ENCODE measurements at places on chromosomes 6 and 20.
A peak's percentile ranks its signal among the peaks of the same experiment; 100 is the strongest.

DNA sequence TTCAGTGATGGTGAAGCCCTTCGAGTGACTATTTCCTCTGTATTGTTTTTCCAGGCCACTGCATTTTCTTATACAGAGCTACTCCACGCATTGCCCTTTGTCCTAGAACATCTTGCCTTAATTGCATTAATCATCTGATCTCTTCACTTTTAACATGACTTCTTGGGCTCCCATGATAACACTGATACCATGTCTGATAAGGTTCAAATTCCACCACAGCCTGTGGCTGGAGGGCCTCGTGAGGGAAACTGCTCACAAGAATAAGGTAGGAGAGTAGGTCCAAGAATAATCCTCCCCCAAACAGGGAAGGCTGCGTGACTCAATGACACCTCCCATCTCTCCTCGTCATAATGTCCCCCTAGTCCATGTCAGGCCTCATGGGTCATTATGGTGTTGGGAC, 165.5 kb upstream of the ECI2 start:
- no peak for DNase-seq

- no peak for DNase-seq
Measured at GRCh38 chr20:19713822-19714578, 44.1 kb upstream of the RIN2 start.

GRCh38 chr6:32956176-32956575, 3.3 kb upstream of the HLA-DMA start:
- no peak for DNase-seq

DNA sequence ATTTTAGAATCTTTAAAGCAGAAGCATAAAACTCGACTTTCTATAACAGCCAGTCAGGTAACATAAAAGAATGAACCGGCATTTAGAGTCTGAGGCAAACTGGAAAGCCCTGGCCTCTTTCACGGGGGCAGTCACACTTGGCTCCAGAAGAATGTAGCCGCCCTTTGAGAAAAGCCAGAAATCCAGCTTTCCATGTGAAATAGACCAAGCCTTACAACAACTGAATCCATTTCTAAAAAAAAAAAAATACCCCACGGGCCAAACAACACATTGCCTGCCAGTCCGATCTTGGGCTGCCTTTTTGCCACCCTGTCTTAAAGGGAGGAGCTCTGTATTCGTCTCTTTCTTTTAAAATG, 252.9 kb upstream of the TAB2 start:
- no peak for DNase-seq

- no peak for DNase-seq
Measured at GRCh38 chr6:30263734-30264133, 50.5 kb upstream of the TRIM26 start.

DNA sequence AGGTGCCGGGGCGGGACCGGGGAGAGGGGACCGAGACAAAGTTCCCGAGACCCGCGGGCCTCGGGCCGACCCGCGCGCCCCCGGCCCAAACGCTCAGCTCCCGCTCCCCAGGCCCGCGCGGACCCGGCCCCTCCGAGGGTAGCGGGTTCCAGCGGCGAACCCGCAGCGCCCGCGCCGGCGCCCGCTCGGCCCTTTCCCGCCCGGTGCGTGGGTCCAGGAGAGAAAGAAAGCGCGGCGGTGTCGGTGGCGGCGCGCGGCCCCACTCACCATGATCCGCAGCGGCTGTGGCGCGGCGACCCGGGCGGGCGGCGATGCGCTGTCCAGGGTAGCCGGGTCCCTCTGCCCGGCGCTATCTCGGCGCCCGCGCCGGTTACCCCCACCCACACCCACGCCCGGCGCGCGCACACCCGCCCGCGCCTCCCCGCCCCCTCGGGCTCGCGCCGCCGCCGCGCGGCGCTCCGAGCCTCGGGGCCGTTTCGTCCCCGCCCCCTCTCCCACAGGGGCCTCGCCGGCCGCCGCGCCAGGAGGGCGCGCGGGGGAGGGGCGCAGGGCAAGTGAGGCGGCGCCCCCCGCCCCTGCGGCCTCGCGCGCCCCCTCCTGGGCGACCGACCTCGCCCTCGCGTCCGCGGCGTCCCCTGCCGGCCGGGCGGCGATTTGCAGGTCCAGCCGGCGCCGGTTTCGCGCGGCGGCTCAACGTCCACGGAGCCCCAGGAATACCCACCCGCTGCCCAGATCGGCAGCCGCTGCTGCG, at the start of gene ELOVL2:
Gene ELOVL2, minus strand, starts transcription at position 345 of the 751 bp plus-strand sequence. Its CDS starts 75 bp downstream, at position 270.
- DNase-seq, result peak; percentile 25

GRCh38 chr6:17178326-17178725, 76.5 kb downstream of the STMND1 start:
- no peak for DNase-seq

DNA sequence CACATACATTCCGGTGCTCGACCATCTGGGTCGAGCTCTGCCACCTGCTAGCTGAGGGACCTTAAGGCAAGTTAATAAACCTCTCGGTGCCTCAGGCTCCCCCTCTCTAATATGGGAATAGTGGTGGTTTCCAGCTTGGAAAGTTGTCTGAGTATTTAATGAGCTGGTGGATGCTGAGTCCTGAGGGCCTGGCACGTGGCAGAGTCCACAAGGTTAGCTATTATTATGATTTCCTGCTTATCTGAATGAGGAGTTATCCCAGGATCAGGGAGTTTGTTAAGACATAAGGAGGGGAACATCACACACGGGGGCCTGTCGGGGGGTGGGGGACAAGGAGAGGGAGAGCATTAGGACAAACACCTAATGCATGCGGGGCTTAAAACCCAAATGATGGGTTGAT, 80.1 kb upstream of the SLC22A23 start:
- no peak for DNase-seq

- DNase-seq, result no peak
Measured at GRCh38 chr6:125195526-125195925, 42.0 kb downstream of the TPD52L1 start.

- no peak for DNase-seq
Measured at GRCh38 chr6:104326173-104327001, 533.3 kb downstream of the HACE1 start.

- no peak for DNase-seq
Measured at GRCh38 chr6:96059586-96059985, 43.8 kb downstream of the FUT9 start.

- DNase-seq, result no peak
Measured at GRCh38 chr6:35173427-35174087, 32.4 kb upstream of the TCP11 start.

- DNase-seq, result no peak
Measured at GRCh38 chr6:165647041-165647440, 16.0 kb downstream of the PDE10A start.

DNA sequence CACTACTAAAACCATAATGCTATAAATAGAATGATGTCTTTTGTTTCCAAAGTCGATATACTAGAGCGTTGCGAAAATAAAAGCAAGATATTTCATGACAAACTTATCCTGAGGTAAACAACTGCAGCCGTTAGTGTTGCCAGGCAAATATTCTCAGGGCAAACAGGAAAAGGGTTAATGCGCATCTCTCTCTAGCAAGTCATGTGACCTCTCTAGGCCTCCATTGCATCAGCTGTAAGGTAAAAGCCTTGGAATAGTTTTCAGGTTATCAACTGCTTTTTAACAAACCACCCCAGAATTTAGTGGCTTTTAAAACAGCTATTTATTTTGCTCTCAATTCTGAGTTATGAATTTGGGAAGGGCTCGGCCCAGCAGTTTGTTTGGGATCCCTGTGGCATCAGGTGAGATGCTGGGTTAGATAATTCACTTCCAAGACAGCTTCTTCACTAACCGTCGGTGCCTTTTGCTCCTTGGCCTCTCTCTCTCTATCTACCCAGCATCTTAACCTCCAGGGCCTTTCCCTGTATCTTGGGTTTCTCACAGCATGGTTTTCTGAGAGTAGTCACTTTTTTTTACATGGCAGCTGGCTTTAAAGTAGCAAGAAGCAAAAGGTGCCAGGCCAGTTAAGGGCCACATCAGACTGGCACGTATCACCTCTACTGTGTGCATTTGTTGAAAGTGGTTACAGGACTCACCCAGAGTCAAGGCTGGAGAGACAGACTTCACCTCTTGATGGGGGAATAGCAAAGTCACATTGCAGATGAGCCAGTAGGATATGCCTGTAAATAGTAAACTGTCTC, 39.2 kb upstream of the LTV1 start:
- DNase-seq, result no peak

- no peak for DNase-seq
Measured at GRCh38 chr6:30282522-30282921, 44.2 kb upstream of the TRIM39 start.

DNA sequence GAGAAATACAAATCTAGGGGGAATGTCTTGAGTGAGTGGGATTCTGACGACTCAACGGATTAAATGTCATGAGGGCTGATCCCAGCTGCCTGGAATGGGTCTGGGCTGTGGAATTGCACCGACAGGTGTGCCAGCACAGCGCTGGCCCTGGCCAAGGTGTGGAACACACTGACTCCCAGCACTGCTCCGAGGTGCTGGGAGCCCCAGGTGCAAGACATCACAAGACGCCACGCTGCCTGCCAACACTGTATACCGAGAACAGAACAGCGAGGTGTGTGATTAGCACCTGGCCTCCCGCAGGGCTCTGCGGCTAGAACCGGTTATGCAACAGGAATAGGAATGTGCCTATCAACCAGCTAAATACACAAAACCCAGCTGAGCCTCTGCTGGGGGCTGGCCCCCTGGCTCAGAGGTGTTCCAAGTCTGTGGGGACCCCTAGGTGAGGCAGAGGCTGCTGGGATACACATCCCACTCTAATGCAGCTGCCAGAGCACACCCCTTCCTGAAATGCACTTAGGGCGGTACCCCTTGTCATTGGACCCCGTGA, 24.8 kb upstream of the APMAP start:
- no peak for DNase-seq

- peak; percentile 99 for DNase-seq
Measured at GRCh38 chr6:166956444-166957086, at the start of gene RNASET2. TSS of gene RNASET2 (minus strand) at chr6:166956550. CDS start at chr6:166956182, 368 bp downstream.

- DNase-seq, result no peak
Measured at GRCh38 chr20:44357020-44357419, 1.5 kb downstream of the HNF4A start.

GRCh38 chr20:52060794-52061714, 130.5 kb downstream of the ZFP64 start:
- no peak for DNase-seq

DNA sequence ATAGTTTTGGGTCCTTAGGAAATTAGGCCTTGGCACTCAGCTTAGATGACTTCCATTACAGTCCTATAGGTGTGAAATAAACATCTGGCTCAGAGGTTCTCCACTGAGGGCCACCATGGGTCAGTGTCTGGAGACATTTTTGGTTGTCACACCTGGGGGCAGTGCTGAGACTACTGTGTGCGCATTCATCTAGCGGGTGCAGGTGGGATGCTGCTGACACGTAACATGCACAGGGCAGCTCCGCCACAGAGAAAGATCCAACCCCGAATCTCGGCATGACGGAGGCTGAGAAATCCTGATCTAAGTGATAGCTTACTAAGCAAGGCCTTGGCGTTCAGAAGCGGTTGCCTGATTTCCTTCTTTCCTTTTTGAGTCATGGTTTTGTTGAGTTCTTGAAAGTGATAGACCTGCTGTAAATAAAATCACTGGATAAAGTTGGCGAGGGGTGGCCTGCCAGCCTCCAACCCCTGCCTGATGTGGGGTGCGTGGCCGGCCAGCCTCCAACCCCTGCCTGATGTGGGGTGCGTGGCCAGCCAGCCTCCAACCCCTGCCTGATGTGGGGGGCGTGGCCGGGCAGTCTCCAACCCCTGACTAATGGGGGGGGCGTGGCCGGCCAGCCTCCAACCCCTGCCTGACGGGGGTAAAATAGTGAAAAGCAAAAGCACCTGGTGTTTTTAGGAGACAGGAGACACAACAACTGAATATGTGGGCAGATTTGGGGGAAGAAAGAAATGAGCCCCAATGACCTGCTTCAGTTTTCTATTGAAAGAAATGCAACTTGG, 158.1 kb downstream of the CDH26 start:
- DNase-seq, result no peak

- no peak for DNase-seq
Measured at GRCh38 chr6:69026243-69026642, 391.2 kb downstream of the ADGRB3 start.

- peak; percentile 61 for DNase-seq
Measured at GRCh38 chr6:150395388-150396009, 26.7 kb downstream of the IYD start.

- DNase-seq, result peak; percentile 82
Measured at GRCh38 chr6:166540631-166541331, 45.7 kb downstream of the RAMACL start.

DNA sequence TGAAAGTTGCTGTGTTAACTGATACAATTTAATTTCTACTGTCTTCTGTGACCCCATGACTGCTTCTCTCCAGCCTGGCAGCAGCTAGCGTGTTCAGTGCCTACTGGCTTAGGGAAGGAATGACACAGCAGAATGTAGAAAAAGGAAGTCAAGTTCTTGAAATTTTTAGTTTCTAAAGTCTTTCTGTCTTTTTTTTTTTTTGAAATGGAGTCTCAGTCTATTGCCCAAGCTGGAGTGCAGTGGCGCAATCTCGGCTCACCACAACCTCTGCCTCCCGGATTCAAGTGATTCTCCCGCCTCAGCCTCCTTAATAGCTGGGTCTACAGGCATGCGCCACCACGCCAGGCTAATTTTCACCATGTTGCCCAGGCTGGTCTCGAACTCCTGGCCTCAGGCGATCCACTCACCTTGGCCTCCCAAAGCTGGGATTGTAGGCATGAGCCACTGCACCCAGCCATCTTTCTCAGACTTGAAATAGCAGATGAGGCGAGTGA, 39.3 kb downstream of the PCNA start:
- peak; percentile 27 for DNase-seq

GRCh38 chr6:20722455-20722854, 188.2 kb downstream of the CDKAL1 start:
- DNase-seq, result no peak

DNA sequence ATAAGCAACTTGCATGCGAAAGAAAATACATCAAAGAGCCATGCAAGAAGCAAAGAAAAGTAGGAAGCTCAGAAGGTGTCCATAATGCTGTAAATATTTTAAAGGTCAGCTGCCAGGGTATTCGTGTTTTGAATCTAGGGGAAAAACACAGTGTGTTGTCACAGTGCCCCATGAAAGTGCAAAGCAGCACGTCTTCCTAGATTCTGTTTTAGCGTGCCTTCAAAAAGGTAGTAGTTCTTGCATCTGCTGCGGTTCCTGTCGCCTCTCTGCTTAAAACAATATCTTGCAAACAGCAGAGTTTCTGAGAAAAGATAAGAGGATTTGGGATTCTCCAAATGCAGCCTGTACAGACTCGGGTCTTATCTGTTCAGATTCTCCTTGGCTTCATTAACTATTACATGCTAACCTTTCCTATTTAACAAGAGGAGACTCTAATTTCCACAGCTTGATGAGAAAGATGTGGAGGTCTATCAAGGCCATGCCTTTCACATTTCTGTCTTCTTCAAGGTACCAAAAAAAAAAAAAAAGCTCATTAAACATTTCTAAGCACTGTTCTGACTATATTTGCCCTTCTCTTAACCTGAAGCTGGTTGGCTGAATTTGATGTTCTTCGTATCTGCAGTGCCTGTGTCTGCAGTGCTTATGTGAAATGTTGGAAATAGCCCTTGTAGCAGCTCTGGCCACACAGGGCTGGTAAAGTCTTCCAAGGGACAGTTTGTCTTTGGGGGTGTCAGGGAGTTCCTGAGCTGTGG, 297.5 kb downstream of the ADGB start:
- no peak for DNase-seq

DNA sequence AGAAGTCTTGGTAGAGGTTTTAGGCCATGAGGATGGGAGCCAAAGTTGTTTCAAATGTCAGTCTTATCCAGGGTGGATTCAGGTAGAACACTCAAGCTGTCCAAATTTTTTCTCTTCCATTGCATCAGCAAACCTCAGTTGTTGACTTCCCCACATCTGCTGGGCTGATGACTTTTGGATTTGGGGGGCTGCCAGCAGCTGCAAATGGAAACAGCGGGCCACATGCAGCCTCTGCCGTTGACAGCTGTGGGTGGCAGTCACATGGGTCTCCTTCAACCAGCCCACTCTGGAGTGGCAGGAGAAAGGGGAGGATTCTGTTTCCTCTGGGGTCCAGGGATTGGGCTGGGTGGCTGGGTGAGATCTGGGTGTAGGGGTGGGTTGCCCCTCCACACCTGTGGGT, 5.8 kb upstream of the MLN start:
- DNase-seq, result no peak

All from activated CD8-positive, alpha-beta T cell treated with anti-CD3 and anti-CD28 coated beads for 36 hours (primary cell).